NCI-H2029 treated with DMSO at 0.1 percent for 48 hours (cell line): ENCODE measurements at places on chromosomes 4 and X.
A peak's percentile ranks its signal among the peaks of the same experiment; 100 is the strongest.

DNA sequence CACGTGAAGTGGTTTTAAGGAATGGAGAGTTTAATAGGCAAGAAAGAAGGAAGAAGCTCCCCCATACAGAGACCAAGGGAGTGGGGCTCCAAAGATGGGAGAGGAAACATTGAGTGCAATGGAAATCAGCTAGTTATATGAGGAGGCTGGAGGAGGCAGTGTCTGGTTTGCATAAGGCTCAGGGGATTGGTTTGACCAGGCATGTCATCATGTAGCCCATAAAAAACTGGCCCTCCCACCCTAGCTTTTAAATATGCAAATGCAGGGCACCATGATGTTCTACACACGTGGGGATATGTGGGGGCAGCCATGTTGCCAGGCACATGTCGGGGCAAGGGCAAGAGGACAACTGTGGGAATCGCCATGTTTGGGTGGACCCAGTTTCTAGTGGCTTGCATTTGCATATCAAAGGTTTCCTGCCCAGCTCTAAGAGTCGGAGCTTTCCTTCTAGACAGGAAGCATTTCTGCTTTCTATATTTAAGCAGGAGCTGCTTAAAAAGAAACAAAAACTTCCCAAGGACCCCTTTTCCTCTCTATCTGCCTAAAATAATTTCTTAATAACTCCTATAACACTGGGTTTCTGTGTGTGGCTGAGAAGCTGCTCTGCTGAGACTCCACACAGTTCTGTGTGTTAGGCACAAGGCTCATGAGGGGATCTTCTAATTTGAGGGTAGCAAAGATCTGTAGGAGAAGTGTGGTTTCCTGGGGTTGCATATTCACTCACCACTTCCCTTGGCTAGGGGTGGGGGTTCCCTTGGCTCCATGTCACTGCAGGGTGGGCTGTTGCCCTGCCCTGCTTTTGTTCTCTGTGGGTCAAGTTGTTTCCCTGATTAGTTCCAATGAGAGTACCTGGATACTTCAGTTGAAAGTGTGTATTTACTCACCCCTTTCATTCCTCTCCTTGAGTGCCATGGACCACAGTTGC is 113.5 kb downstream of the VSIG4 start:
- no peak for DNase-seq

- DNase-seq: no peak
Observed at GRCh38 chr4:147207911-147208310, 262.2 kb upstream of the TTC29 start.

GRCh38 chr4:20428436-20429160 is 176.9 kb downstream of the SLIT2 start:
- no peak for DNase-seq

- DNase-seq: no peak
Observed at GRCh38 chr4:6114601-6115000, 85.7 kb downstream of the JAKMIP1 start.

DNA sequence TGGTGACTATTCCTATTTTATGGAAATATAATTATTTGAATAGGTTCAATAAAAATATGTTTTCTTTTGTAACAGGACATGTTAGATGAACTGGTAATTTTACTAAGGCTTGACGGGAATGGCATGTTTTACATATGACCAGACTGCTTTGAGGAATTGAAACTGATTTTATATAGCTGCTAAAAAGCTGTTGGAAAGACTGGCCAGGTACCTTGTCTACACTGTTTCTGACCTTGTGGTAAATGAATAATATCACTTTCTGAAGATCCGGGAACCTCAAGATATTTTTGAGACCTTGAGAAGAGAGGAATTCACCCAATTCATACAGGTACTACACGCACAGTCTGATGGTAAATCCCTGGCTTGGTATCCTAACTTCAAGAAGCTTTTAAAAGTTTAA is 42.1 kb upstream of the USP46 start:
- DNase-seq: no peak

- DNase-seq: no peak
Observed at GRCh38 chr4:11919316-11919715, 490.6 kb upstream of the HS3ST1 start.

GRCh38 chrX:111355523-111356115 is 56.4 kb downstream of the DCX start:
- DNase-seq: no peak

GRCh38 chr4:87359258-87359657 is 31.7 kb downstream of the HSD17B11 start:
- no peak for DNase-seq

GRCh38 chr4:74464291-74464690 is 19.4 kb downstream of the AREG start:
- DNase-seq: no peak

- no peak for DNase-seq
Observed at GRCh38 chr4:26566133-26566532, 17.8 kb upstream of the TBC1D19 start.

- DNase-seq: no peak
Observed at GRCh38 chr4:54400188-54400587, 171.1 kb downstream of the PDGFRA start.

DNA sequence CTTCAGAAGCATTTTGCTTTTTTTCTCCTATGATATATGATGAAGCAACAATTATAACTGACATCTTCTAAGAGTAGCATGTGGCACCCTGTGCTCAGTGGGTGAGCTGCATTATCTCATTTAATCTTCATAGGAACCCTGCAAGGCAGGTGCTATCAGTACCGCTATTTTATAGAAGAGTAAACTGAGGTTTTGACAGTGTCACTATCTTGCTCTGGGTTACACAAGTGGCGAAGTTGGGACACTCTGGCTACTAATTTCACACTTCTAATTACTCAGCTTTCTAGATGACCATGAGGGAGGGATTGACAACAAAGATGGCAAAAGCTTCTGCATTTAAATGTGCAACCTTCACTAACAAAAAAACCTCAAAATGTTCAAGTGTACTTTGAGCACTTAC is 76.9 kb upstream of the CAMK2D start:
- no peak for DNase-seq

GRCh38 chrX:15158736-15159406 is 111.0 kb downstream of the ASB9 start:
- no peak for DNase-seq

DNA sequence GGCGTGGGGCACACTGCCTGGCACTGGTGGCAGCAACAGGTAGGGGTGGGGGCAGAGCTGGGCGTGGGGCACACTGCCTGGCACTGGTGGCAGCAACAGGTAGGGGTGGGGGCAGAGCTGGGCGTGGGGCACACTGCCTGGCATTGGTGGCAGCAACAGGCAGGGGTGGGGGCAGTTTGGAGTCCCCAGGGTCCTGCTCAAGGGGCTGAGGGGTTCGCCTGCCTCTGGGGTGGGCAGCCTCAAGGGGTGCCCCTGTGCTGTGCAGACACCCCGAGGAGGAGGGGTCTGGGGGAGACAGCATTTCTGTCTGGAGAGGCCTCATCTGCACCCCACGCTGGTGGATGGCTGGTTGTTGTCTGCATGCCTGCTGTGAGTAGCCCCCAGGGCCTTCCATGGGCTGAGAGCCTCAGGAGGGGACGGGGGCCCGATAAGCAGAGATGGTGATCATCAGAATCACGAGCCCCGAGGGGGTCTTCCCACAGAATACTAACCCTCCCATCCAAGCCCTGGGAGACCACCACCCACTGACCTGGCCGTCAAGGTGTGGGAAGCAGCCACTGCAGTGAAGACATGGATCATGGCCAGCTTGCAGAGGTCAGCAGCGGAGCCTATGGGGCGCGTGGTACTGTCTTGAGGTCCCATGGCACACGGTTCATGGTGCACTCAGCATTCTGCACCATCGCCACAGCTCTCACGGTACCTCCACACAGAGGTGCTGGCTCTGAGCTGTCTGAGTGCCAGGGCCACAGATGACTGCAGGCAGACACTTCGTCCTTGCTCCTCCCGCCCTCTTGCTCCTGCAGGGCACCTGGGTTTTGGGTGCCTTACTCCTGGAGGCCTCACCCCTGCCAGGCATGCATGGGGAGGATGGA is 21.5 kb downstream of the NAT8L start:
- no peak for DNase-seq

DNA sequence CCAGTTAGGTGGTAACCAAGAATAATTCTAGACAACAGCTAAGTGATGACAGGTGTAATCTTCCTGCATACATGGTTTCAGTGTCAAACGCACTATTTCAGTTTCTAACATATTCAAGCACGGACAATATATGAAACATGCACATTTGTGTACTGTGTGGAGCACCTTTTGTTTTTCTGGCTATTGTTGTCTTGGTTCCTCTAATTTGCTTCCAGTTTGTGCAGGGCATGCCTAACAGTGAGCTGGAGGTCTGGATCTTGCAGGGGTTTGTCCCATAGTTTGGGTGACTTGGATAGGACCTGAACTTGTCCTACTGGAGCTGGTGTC is 70.5 kb upstream of the TBC1D9 start:
- DNase-seq: no peak

DNA sequence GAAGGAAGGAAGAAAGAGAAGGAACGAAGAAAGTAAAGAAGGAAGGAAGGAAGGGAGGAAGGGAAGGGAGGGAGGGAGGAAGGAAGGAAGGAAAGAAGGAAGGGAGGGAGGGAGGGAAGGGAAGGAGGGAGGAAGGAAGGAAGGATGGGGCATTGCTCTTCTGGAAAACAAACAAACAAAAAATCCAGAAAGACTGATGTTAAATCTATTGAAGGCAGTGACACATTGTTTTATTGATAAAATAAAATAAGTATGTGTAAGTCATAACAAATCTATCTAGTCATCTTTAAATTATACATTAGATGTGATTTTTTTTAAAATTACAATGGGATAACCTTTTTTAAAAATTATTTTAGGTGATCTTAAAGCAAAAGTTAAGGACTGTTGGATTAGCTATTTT is 1245.5 kb downstream of the STIM2 start:
- no peak for DNase-seq

- DNase-seq: no peak
Observed at GRCh38 chrX:68411729-68412128, 21.6 kb downstream of the OPHN1 start.

GRCh38 chrX:49809891-49810632 is 19.0 kb upstream of the PAGE4 start:
- no peak for DNase-seq

- no peak for DNase-seq
Observed at GRCh38 chrX:120316587-120317283, 5.5 kb upstream of the TMEM255A start.

GRCh38 chrX:16838202-16839066 is 31.7 kb downstream of the RBBP7 start:
- DNase-seq: no peak

- peak; percentile 67 for DNase-seq
Observed at GRCh38 chr4:21470535-21470934, 478.0 kb downstream of the KCNIP4 start.

DNA sequence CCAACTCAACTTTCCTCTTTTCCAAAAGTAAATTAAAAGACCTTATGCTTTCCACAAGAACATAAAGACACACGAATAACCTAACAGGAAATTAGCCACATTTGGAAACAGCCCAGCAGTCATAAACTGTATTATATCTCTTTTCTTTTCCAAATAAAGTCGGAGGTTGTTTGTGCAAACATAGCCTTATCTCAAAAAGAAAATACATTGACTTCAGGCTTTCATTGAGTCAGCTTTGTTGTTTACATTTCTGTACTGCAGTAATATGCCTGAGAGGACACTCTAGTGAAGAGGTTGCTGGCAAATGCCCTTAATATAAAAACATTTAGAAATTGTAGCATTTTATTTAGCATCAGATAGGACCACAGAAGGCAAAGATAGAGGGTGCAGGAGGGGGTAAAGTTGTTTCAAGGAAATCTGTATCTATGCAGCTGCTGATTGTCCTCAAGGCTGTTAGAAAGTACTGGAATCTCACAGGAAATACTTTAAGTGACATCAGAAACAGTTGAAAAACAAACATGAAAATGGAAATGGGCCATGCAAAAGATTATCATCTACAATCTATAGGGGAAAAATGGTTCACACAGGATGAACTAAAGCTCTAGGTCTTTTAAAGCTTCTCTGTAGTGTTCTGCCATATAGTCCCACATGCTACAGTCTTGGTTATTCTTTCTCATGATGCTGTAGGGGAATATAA is 14.5 kb downstream of the LNX1 start:
- peak; percentile 62 for DNase-seq

DNA sequence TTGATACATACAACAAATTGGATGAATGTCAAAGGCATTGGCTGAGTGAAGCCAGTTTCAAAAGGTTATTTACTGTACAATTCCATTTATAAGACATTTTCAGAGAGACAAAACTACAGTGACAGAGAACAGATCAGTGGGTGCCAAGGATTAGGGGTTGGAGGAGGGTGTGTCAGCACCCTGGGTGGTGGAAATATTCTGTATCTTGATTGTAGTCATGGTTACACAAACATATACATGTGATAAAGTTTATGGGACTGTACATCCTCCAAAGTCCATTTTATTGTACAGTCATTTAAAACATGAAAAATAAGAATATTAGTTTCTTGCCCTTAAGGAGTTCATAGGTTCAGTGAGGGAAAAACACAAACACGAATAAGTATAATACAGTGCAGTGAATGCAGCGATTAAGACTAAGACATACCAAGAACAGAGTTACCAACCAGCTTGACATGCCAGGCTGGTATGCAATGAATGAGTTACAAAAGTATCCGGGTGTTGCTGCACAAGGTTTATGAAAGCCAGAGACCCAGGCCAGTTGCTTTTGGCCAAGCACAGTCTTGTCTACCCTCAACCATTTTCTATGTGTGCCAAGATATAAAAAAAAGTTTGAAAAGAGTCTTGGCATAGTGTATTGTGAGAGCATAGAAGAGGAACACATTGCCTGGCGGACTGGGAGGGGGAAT is 123.6 kb downstream of the MSL3 start:
- no peak for DNase-seq

- no peak for DNase-seq
Observed at GRCh38 chr4:87192145-87192919, 28.1 kb downstream of the KLHL8 start.

GRCh38 chr4:113845138-113845537 is 83.6 kb upstream of the CAMK2D start:
- DNase-seq: no peak

DNA sequence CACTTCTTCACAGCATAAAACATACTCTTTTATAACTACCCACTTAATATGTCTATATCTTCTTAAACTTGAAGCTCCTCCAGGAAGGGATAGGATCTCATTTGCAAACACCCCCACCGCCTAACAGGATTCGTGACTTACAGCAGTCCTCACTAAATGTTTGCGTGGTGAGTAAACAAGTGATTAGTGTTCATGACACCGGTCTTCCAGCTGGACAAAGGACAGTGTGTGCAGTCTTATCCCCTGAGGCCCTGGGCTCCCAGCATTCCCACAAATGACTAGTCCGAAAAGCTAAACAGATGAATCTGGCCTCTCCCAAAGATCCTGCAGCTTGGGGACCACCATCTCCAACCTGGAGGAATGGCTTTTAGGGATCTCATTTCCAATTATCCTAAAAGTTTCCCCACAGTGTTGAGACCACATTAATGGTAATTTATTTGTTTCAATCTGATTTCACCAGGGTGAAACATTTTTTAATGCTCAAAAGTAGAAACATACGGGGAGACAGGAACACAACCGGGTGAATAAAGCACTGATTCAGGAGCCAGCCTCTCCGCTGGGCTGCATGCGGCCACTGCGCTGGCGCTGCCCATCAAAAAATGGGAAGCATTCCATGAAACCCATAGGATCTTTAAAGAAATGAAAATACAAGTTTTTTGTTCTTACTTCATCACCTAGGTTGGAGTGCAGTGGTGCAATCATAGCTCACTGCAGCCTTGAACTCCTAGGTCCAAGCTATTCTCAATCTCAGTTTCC is 69.2 kb downstream of the HADH start:
- DNase-seq: no peak
